RKO (cell line): ENCODE measurements at places on chromosomes 1 and 21.

GRCh38 chr21:23732776-23733175 is 1874.5 kb downstream of the MRPL39 start:
- no peak for DNase-seq

DNA sequence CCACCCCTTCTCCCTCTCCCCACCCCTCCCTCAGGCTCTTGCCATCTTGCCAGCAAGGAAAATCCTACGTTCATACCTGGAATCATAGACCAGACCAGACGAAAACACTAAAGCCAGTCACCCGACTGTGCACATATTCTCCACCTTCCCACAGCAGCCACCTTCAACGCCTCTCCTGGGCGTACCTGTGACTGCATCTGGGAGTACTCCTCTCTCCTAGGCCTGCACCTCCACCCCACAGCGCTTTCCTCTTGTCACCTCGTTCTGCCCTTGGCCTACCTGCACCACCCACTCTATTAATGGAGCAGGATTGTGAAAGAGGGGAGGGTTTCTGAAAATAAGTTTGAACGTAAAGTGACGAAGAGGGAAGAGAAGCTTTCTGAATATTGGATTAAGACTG is 17.8 kb downstream of the PAPPA2 start:
- no peak for DNase-seq

- DNase-seq, result no peak
Measured at GRCh38 chr1:231553320-231553719, 24.9 kb downstream of the TSNAX start.

- DNase-seq, result no peak
Measured at GRCh38 chr1:224173523-224173922, 9.5 kb upstream of the DEGS1 start.

DNA sequence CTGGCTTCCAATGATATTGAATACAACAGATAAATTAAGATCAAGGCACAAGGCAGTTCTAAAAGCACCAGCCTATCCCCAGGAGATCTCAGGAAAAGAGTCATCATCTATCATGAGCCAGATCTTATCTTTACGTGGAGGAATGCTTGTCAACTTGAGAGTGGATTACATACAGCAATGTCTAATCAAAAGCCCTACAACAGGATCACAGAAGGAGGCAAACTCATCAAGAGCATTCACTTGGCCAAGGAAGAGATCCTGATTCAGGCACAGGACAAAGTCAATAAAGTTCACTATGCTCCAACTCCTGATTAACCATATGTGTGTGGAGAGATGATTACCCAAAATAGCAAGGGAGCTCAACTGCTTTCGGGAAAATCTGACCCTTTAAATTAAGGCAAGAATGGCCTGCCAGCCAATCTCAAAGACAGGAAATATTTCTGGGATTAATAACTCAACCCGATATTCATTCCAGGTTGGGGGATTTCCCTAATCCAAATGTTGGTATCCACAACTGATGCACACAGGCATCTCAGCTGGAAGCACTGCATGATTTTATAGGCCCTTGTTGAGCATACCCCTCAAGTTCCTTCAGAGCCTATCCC is 33.7 kb downstream of the TBX15 start:
- DNase-seq, result no peak

GRCh38 chr1:165883056-165883455 is 55.6 kb downstream of the UCK2 start:
- DNase-seq, result no peak

- DNase-seq, result no peak
Measured at GRCh38 chr1:40059338-40059959, 18.9 kb downstream of the CAP1 start.

DNA sequence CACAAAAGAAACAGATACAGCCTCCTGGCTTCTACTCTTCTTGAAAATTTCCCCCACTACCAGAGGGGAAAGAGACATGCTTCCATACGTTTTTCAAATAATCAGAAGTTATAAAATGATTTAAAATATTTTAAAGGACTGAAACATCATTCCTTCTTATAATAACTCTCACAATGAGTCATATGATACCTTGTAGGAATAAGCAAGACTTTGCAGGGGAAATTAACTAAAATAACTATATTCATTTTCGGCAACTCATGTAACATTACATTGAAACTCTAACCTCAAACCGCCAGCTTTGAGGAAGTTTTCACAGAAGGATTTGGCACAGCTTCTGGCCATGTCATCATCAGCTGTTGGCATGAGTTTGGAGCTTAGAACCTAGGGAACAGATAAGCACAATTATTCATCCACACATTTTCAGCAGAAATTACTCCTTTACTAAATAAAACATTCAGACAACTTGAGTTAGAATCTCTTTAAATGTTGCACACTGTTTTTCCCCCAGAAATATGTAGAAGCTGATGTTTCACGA is 85.9 kb downstream of the USP24 start:
- DNase-seq, result no peak

DNA sequence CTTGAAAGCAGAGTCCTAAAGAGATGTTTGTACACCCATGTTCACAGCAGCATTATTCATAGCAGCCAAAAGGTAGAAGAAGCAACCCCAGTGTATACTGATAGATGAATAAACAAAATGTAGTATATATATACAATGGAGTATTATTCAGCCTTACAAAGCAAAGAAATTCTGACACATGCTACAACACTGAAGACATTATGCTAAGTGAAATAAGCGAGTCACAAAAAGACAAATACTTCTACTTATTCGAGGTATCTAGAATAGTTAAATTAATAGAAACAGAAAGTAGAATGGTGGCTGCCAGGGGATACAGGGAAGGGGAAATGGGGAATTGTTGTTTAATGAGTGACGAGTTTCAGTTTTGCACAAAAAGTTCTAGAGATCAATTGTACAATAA is 23.5 kb downstream of the COP1 start:
- no peak for DNase-seq
